ENCODE measurements at places on chromosomes 5 and 9. TPM values are rescaled to one million over a fixed set of nuclear protein-coding genes. Genes with fewer than 3 reads are reported as not detected.

The ABCA2 gene
- 298 TPM for total RNA-seq

The TMEM252 gene
- not detected for total RNA-seq

The CCNO gene
- 14.4 TPM for total RNA-seq

The GTF2H2C gene
- 21.6 TPM for total RNA-seq

The OR1J2 gene
- total RNA-seq, result not detected

The SCAI gene
- 6.0 TPM for total RNA-seq

The TMEFF1 gene
- 0.63 TPM for total RNA-seq

The CARTPT gene
- total RNA-seq, result 0.23 TPM

The SLC1A1 gene
- total RNA-seq, result 109 TPM

The SIT1 gene
- total RNA-seq, result 2.7 TPM

The DNAH5 gene
- total RNA-seq, result 1.8 TPM

The FIBCD1 gene
- 6.0 TPM for total RNA-seq

The LIFR gene
- 58.0 TPM for total RNA-seq

The CAVIN4 gene
- total RNA-seq, result 0.26 TPM

The ADCY2 gene
- total RNA-seq, result 2.4 TPM

The PCDHGA10 gene
- total RNA-seq, result 6.2 TPM

The SPINK13 gene
- not detected for total RNA-seq

GRCh38 chr9:108835831-108836230, 20.0 kb downstream of the ACTL7B start:
- no peak for DNase-seq

- no peak for DNase-seq
Observed at GRCh38 chr5:108728566-108729241, 19.0 kb upstream of the FER start.

GRCh38 chr9:72278959-72279358, 86.0 kb downstream of the ZFAND5 start:
- DNase-seq, result no peak

- DNase-seq, result no peak
Observed at GRCh38 chr9:136312436-136312835, 8.5 kb upstream of the CCDC187 start.

DNA sequence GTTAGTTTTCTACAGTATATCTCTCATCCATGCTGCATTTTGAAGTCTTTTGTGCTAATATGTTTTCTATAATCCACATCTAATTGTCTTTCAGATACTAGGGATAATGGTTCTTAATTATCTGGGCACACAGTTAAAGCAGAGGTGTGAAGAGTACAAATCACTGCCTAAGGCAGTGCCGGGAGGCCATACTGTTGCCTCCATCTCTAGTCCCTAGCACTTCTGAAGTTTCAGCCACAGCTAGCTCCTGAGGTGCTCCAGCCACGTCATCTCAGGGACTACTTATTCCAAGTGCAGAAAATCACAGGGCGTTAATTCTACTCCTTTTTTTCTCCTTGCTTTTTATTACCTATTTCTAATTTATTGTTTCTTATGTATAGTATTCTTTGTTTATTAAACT, 760.0 kb upstream of the FAM174A start:
- DNase-seq, result no peak

- DNase-seq, result no peak
Observed at GRCh38 chr9:92414566-92414965, 9.7 kb downstream of the OMD start.

GRCh38 chr5:31825518-31826068, 186.7 kb downstream of the PDZD2 start:
- peak; percentile 43 for DNase-seq

- no peak for DNase-seq
Observed at GRCh38 chr5:62718324-62718723, 139.7 kb downstream of the LRRC70 start.

DNA sequence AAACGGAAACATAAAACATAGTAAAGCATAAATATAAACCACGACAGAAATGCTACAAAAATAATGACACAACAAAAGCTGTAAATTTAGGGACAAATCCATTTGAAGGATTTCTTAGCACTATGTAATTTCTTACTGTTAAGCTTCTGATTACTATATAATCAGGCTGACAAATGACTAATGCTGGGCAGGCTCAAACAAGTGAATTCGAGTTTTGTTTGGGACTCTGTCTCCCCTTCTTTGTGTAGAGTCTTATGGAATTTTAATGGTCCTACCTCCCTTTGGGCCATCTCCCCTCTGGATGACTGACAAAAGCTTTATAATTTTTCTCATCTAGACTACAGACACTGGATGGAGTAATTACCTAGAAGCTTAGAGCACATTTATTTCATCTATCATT, 24.6 kb upstream of the KIF2A start:
- no peak for DNase-seq

DNA sequence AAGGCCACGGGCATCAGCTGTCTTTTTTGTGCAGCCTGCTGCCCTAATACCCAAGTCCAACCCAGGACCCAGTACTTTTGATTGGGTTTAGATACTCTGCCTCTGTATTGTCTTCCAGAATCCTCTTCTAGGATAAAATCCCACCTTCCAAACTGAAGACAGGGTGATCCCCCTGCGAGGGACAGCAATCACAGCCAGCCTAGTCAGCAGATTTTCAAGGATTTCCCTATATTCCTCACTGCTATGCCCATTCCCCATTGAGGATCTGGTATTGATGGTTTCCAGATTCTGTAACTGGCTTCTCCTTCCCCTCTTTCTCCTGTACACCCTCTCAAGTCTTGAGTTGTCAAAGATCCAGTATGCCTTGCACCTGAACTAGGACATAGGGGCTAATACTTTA, 389.4 kb downstream of the TRIM36 start:
- DNase-seq, result no peak

- DNase-seq, result no peak
Observed at GRCh38 chr5:160359816-160360215, 10.6 kb downstream of the C1QTNF2 start.

- peak; percentile 54 for DNase-seq
Observed at GRCh38 chr5:78647838-78648358, 674 bp downstream of the LHFPL2 start.

DNA sequence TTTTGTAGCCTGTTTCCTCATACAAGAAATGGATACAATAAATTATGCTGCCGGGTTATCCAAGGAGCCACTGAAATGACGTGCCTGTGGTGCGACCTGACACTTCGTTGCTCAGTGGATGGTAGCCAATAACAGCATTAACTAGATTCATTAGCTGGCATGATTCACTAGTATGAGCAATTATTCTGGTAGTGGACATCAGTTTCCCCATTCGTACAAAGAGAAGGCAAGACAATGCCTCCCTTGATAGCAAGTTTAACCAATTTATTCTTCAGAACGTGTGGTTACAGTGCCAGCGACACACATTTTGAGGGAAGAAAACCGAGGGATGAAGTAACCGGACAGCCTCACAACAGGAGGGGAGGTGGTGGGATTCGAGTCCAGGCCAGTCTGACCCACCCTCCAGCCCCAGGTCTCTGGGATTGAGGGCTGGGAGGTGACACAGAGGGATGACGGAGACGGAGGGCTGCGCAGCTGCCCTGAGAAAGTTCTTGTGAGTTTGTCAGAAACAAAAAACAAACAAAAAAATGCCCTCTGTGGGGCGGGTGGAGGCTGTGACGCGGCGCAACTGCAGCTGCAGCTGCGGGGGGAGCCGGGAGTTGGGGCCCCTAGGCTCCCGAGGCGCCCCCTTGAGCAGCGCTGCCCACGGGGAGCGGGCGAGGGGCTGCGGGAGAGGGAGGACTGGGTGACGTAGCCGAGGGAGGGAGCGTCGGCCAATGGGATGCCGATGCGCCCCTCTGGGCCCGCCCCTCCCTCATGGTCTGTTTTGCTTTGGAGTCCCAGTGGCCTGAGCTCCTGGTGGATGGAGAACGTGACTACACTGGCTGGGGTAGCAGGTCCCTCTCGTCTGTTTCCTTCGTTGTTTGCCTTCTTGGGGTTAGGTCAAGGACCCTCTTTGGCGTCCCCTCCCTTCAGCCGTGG, 10.9 kb downstream of the LHX2 start:
- no peak for DNase-seq

GRCh38 chr5:38581597-38581996, 25.2 kb upstream of the LIFR start:
- DNase-seq, result no peak

GRCh38 chr5:14521748-14522147, 59.8 kb upstream of the OTULINL start:
- no peak for DNase-seq

DNA sequence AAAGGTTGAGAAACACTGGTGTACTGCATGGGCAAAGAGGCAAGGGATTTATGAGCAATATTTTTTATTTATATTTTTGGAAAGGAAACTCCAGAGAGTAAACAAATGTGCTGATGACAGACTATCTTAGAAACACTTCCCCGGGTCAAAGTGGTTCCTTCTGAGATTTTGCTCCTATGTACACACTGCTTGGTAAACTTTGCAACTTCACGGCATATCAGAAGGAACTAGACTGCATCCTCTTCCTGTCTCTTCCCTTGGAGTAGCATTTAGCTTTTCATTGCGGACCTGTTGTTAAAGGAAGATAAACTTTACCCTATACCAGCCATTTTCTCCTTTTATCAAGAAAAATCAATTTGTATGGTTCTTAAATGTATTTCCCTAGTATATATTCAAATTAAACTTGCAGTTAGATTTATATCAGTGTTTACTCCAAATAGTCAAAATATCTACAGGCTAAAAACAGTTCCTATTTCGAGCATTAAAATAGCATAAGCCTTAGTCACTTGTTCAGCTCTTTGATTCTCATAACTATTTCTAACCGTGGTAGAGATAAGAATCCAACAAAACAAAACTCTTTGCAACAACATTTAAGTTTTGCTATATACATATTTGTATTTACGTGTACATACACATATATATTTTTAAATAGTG, 48.0 kb upstream of the LRRC19 start:
- DNase-seq, result no peak

GRCh38 chr9:13279284-13280141, at the start of gene MPDZ:
TSS of gene MPDZ (minus strand) at chr9:13279692. CDS start at chr9:13250315, 29,377 bp downstream.
- peak; percentile 25 for DNase-seq

GRCh38 chr5:91534332-91534731, 151.2 kb upstream of the ARRDC3 start:
- no peak for DNase-seq

GRCh38 chr5:133327946-133328401, 276.2 kb downstream of the HSPA4 start:
- no peak for DNase-seq

DNA sequence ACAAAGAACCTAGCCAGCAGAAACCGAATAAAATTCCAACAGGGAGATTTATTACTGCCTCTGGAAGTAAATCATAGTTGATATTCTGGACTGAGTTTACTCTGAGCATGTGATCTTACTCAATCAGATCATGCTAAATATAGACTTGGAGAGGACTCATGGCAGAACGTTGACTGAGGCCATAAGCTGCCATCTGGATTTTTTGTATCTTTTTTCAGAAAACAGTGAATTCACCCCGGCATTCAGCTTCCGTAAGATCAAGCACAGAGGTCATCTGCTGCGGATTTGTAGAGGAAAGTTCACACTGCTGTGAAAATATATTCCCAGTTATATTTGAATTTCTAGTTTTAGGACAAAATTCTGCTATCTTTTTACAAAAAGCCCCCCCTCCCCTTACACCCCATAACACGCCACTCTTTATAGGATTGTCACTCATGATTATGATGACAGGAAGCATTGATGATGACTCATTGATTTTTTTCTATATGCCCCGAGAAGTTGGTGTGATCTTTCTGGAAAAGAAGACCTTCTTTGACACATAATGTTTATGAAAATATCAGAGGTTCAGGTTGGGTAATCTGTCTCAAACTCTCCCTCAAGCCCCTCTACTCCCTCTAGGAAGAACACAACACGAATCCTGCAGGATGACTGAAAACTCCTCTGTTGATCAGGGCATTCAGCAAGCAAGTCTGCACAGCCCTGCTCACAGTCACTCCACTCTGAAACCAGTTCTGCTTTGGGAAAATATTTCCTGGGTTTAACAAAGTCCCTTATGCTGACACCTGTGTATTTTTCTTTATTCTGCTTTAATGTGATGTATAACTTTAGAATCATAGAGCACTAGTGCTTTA, 70.8 kb downstream of the NXNL2 start:
- DNase-seq, result no peak

- DNase-seq, result peak; percentile 83
Observed at GRCh38 chr9:110188991-110189390, 19.0 kb downstream of the C9orf152 start.
